Cortex of kidney (tissue), 1 donor: ENCODE measurements at places on chromosomes 13 and 19.

- no peak for DNase-seq
Observed at GRCh38 chr19:16899566-16900075, 10.8 kb downstream of the F2RL3 start.

DNA sequence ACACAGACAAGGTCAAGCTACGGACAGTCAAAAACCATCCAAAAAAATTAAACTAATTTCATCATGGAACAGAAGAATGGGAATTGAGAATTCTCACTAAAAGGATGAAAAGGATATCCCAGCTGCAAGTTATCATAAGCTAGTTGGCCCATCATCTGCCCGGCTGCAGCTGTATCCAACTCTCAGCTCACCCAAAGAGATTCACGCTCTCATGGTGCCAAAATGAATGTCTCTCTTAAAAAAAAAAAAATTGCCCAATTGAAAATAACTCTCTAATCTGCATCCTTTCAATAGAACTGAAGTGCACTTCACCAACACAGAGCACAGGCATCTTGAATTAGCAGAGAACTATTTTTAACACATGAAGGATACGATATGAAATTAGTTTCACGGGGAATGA lies 20.0 kb downstream of the ENOX1 start:
- no peak for DNase-seq

GRCh38 chr19:32227561-32228165 lies 117.7 kb upstream of the ZNF507 start:
- DNase-seq: no peak

DNA sequence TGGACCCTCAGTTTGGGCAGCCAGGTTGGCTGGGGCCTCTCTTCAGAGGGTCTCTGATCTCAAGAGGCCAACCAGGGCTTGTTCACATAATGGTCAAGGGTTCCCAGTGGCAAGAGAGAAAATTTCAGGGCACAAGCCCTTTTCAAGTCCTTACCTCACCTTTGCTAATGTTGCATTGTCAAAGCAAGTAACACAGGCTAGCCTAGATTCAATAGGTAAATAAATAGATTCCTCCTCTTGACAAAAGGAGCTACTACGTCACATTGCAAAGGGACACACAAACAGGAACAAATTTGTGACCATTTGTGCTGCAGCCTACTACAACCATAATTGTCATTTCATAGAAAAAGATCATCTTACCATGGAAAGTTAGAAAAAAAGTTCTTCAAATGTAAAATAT lies 33.9 kb upstream of the FRY start:
- no peak for DNase-seq

GRCh38 chr13:40770934-40771618 lies at the start of gene MRPS31:
MRPS31 (minus strand) TSS chr13:40771190; CDS start chr13:40771136, 54 bp downstream.
- no peak for DNase-seq

GRCh38 chr13:71829547-71829946 lies 37.5 kb downstream of the DACH1 start:
- no peak for DNase-seq

- DNase-seq: no peak
Observed at GRCh38 chr13:30685987-30686386, 49.4 kb upstream of the ALOX5AP start.

- no peak for DNase-seq
Observed at GRCh38 chr13:112623051-112623711, 35.2 kb upstream of the TUBGCP3 start.

GRCh38 chr13:43846496-43847158 lies 32.9 kb downstream of the CCDC122 start:
- no peak for DNase-seq

DNA sequence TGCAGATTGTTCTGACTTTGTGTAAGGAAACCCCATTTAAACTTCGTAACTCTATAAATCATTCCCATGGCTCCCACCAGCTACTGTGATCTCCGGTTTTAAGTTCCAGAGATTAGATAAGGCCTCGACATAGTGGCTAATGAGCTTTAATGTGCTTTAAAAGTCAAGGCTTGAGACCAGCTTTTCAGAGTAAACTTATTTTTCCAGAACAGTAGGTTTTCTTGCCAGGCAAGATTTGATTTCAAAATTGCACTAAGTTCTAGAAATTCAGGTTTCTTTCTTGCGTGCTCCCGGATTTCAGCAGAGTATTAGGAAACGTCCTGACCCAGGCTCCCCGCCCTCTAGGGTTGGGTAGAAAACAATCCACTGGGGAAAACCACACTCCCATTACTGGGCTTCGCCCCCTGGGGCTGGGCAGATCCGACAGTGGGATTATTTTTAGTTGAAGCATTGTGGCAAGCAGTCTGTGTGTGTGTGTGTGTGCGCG lies 43.3 kb downstream of the CRYL1 start:
- DNase-seq: no peak

DNA sequence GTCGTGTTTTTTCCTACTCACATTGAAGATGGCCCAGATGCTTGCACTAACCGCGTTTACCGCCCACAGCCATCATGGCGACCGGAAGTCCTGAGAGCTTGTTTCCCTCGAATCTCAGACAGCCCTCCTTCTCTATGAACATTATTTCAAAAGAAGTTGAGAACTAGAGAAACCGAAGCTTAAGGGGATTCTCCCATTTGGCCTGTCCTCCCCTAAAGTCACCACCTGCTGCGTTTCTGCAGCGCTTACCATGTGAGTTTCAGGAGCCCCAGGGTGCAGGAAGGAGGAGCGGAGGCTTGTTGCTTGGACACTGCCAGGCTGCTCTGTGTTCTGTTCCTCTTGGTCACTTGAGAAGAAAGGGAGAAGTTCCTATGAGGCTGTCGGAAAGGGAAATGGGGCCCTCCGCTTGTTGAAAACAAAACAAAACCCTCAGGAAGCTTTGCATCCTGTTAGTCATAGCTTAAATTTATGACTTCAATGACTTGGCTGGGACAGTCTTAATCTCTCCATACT lies 6.2 kb downstream of the CARD8 start:
- no peak for DNase-seq

DNA sequence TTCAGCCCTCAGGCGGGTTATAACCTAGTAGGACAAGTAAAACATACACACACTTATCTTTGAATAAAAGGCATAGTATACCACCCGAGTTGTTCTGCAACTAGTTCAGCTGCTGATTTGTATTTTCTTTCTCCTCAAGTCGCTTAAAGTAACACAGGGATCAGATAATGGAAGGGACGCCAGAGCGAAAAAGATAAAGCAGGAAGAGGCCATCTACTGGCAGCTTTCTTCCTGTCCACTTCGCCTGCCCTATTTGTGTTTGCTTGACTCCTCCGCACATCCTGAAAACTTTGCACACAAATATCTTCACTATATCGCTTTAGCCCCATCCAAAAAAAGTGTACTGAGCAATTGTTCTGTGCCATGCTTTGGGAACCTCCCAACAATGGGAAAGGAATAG lies 238.0 kb upstream of the SOX21 start:
- DNase-seq: no peak

GRCh38 chr19:47272448-47273312 lies 2.0 kb upstream of the INAFM1 start:
- DNase-seq: no peak

GRCh38 chr13:111213964-111214726 lies 99.0 kb downstream of the ARHGEF7 start:
- DNase-seq: no peak

GRCh38 chr19:49071860-49072547 lies 495 bp downstream of the KCNA7 start:
- DNase-seq: no peak

DNA sequence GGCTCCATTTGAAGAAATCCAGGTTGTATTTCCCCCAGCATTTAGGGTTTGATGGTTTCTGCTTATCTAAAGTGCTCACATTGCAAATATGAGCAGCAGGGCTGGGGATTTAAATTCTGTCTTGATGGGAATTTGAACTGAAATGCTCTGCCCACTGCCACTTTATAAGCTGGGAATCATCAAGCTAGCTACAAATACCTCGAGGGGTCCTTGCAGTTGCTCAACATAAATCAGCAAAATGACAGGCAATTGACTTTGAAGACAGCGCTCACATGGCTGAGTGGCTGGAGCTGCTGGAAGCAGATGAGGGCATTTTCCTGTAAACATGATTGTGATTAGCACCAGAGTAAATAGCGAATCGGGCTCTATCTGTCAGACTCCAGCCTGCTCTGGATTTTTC lies 39.4 kb upstream of the MEDAG start:
- DNase-seq: no peak

GRCh38 chr13:33725340-33725739 lies 92.6 kb upstream of the RFC3 start:
- no peak for DNase-seq

GRCh38 chr19:33514885-33515551 lies 6.6 kb downstream of the PEPD start:
- no peak for DNase-seq

DNA sequence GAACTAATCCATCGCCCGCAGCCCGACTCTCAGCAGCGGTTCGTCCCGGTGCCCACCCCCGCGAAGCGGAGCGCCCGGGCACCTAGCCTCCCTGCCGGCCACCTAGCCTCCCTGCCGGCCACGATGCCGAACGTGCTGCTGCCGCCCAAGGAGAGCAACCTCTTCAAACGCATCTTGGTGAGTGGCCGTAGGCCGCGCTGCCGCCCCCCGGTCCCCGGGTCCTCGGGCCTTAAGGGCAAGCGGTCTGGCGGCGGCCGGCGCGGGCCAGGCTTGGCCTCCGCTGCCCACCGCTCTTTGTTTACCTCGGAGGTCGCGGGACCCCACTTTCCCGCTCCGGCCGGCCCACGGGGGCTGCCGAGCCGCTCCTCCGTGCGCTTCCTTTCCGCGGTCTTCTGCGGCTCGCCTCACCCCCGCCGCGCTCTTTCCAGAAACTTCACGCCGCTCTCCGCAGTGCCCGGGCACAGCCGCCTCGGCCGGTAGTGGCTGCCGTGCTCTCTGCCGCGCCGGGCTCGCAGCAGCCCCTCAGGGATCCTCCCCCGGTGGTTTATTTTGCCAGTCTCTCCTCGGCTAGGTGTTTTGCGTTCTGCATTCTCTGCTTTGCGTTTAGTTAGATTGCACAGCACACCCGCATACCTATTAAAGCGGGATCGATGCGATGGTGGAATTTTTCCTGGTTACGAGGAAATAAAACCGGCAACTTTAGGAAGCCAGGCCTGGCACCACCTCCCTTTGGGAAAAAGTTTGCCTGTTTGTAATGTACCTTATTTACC lies 524 bp downstream of the NAA16 start:
- DNase-seq: no peak

DNA sequence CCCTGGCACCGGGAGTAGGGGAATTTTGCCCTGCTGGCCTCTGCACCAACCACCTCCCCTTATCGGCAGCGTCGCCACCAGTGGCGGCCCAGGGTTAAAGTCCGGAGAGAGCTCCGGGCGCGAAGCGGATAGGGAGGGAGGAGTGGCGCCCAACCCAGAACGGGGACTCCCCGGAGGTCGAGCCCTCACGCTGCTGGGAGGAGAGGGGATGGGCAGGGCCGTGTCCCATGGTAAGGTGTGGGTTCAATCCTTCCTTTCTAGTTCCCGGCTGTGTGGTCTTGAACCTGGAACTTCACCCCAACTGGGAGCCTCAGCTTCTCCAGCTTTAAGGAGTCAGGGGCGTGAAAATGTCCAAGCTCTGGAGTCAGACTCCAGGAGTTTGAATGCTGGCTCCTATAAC lies 23.3 kb upstream of the BCL3 start:
- no peak for DNase-seq

GRCh38 chr13:108345016-108345415 lies 75.5 kb downstream of the TNFSF13B start:
- DNase-seq: no peak

- no peak for DNase-seq
Observed at GRCh38 chr13:111203736-111204389, 88.8 kb downstream of the ARHGEF7 start.

GRCh38 chr19:18274781-18275356 lies 617 bp upstream of the IQCN start:
- DNase-seq: no peak

DNA sequence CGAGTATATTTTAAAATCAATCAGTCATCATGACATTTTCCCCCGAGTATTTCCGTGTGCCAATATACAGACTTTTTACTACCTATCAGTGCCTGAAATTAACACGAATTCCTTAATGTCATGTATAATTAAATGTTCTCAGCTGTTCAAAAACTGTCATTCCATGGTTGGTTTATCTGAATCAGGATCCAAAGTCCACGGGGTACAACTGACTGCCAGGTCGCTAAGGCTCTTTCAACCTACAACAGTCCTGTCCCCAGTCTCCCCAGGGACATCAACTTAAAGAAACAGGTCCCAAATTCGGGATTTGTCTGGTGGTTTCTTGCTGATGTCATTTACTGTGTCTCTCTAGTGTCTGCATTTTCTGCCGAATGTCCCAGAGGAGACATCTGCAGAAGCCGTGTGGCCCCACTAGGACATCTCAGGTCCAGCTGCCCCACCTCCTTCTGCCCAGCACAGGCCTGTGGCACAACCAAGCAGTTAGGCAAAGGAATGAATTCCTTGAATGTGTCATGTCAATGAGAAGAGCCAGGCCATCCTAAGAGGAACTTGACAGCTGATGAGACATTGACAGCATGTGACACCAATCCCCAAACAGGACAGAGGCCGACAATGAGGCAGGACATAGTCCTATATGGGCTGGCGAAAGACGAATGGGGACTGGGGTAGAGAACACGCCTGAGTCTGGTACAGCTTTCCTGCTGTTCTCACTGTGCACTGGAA lies 109.5 kb downstream of the STK24 start:
- DNase-seq: no peak
